HEK293T (cell line): ENCODE measurements at places on chromosomes 2 and 18.

- no peak for DNase-seq
Measured at GRCh38 chr2:584863-585823, 92.1 kb downstream of the TMEM18 start.

DNA sequence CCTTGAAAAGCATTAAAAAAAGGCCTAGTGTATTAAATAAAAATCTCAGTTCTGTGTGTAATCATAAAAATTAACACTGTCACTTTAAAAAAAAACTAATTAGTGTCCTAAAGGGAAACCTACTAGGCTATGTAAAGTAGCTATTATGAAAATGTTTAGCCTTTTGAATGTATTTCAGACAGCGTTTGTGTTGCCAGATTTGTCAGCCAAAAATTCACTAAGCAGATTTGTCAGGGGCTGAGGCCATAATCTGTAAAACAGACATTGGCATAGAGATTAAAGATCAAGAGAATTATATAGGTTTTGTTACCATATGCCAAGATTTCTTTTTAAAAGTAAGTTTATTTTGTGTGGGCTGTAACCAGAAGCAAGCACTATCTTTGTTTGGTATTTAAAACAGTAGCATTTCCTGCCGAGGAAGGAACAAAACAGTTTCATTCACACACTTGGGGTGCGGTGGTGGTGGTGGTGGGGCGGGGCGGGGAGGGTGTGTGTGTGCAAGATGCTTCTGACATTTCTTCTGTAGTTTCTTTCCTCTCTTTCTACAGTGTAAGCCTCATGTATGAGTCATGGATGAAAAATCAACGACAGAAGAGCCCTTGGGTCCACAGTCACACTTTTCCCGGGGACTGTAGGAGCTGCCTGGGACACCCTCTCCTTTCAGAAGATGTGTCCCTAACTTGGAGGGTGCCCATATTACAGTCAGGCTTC, 328.5 kb upstream of the FANCL start:
- DNase-seq: no peak

DNA sequence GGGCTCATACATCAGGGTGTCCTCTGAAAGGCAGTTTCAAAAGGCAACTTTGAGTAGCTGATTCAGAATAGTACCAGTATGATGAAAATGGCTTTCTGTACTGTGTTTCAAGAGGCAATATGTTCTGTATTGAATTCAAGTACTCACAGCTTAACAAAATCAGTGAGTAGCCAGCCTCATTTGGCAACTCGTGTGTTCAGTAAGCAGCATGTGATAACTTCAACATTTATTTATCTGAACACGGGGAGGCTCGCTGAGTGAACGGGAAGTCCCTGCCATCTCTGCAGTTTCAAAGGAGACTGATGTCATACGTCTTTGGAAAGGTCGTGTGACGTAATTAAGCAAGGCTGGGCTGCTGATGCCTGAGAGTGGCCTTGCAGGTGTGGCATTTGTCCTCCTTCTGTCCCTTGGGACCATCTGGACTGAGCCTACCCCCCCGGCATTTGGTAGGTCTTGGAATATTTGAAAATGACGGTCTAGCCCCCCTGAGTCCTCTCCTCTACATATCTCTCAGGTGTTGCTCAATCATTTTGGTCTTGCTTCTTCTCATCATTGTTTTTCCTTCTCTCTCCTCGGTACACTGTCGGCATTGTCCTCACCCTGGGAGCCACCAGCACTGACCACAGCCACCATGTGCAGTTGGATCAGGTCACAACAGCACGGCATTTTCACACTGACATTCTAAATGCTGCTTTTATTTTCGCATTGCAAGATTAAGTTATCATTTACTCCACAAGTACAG, 62.8 kb downstream of the SMIM21 start:
- no peak for DNase-seq

DNA sequence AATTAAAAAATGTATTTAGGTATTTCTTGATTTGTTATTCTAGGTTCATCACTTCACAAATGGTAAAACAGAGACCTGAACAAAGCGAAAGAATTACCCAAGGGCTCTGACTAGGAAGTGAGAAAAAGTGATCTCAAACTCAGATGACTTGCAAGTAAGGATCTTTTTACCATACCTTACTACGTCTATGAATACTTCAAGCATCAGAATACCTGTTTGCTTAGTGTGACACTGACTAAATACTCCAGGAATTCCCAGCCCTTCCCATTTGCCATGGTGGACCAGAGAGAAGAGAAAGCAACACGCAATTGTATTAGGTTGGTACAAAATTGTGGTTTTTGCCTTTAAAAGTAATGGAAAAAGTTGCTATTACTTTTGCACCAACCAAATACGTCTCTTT, 35.8 kb upstream of the FIGN start:
- DNase-seq: no peak

DNA sequence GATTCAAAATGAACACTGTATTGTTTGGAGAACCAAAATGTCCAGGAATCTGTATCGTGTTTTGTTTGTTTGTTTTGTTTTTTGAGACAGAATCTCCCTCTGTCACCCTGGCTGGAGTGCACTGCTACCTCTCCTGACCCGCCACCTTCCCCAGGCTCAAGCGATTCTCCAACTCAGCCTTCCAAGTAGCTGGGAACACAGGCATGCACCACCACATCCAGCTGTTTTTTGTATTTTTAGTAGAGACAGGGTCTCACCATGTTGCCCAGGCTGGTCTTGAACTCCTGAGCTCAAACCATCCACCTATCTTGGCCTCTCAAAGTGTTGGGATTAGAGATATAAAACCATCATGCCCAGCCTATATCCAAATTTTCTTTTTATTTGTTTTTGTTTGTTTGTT, 74.6 kb downstream of the KYNU start:
- no peak for DNase-seq

DNA sequence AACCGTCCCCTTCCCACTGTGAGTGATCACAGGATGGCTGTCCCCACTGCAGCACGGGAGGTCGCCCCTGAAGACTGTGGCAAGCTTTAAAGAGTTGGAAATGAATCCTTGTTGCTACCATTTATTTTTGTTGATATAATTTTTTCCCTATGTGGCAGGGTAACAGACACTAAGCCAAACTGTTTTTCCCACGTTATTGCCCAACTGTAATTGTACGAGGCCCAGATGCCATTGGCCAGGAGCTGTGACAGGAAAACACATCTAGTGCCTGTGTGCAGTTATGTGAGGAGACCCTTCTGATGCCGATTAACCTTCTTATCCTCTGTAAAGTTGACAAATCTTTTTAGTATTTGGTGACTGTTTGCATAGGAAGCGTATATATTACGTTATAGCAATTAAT, 44.2 kb downstream of the MRPS9 start:
- DNase-seq: no peak

DNA sequence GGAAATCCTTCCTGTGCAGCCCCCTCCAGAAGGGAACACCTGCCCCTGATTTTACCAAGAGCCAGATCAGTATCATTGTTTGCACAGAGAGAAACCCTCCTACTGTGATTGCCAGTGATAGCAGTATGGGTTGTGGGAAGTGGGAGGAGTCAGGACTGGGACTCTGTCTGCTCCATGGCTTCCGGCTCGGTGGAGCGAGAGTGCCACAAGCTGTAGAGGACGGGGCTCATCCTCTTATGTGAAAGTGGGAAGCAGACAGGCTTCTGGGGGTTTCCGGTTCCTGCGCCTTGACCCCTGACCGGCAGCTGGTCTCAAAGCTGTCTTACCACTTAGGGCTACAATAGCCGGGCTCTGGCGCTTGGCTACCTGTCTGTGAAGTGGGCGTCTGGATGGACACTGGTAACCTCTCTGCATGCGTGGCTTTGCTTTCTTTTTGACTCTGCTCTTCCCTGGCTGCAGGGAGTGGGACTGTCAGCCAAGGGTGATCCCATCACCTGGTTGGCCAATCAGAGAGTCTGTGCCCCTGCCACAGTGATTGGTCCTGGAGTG, 79.7 kb downstream of the BCL2L11 start:
- no peak for DNase-seq
